Effector CD4-positive, alpha-beta T cell (primary cell): ENCODE measurements at places on chromosomes 2 and 18.

GRCh38 chr2:40448476-40449079, 3.3 kb downstream of the SLC8A1 start:
- DNase-seq: no peak

GRCh38 chr2:68940369-68940768, 12.3 kb downstream of the GKN2 start:
- no peak for DNase-seq

DNA sequence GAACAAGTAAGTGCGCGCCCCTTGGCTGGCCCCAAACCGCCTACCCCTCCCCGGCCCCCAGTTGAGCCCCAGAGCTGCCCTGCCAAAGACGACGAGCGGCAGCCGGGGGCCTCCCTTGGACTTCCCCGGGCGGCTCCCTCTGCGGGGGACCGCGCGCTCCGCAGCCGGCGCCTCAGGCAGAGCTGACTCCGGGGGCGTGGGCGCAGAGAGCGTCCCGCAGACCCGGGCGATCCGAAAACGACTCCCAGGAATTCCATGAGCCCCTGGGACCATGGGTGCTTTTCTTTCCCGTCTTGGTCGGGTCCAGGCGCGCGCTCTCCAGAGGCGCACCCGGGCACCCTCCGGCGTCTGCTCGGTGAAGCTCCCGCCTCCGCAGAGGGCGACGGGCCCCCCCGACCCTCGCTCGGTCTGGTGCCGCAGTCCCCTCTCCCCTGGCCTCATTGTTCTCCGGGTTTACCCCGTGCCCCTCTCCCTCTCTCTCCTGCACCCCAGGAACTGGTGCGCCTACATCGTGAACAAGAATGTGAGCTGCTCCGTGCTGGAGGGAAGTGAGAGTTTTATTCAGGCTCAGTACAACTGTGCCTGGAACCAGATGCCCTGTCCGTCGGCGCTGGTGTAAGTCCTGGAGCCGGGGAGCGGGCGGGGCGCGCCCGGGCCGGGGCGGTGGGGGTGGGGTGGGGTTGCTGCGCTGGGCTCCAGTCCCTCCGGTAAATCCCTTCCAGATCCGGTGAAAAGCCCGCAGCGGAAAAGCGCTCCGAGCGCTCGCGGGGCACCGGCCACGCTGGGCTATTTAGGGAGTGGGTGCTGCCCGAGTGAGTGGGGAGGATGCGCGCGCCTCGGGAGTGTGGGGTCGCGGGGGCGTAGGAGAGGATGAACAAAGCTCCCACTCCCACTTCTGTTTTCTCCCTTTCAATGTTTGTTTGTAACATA, 776 bp downstream of the EMILIN2 start:
- peak; percentile 5 for DNase-seq

DNA sequence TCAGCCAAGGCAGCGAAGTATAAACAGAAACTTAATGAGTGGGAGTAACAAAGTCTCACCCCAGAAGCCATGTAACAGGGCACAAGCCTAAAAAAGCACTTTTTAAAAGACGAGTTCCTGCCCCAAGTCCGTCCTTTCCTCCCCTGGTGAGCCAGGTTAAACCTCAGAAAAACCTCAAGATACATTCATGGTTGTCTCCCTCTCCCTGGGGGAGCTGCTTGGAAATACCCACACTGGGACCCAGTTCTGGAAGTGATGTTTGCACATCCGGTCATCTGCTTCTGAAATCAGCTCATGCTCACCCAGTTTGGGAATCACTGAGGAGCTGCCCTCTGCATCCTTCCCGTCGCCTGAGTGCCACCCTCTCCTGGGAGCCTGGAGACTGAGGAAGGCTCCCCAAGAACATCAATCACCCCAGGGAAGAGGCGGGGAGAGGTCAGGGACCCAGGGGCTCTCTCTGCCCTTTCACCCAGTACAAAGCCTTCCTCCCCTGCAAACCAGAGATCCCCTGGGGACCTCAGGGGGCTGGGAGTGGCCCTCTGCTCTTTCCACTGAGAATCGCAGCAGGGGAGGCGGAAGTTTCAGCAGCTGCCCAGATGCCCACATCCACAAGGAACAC, 150.6 kb upstream of the AGAP1 start:
- DNase-seq: no peak

DNA sequence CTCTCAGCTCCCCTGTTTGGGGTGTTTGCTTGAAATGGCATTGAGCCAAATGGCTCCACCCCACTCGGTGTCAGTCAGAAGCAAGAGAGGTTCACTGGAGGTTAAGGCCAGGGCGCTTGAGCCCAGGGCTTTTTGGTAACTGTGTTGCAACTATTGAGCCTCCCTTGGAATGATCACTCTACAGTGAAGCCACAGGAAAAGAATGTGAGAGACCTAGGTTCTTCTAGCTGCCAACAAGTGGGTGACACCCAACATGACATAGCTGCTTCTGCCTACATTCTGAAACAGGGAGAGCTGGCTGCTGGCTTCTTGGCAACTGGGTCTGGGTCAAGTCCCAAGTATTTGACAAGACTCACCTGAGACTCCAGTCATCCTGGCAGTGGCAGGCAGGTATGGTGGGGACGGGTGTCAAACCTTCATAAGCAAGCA, 7.1 kb upstream of the GRHL1 start:
- no peak for DNase-seq
